ENCODE measurements at places on chromosomes 3 and 15.

DNA sequence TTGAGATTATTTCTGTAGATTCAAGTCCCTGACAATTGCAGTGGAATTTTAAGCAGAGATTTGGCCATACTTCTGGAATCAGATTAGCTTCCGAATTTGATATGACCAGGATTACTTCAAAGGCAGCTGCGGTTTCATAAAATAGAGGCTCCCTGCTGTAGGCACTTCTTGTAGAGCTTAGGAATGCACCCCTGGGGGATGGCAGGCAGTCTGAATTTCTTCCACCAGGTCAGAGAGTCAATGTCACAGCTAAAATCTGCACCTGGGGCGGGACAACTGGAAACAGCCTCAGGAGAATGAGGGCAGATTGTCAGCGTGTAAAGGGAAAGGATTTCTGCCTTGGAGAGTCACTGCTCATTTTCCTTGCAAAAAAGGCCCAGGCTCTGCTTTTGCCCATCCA is 182.6 kb downstream of the ARRDC4 start:
- no peak for DNase-seq

DNA sequence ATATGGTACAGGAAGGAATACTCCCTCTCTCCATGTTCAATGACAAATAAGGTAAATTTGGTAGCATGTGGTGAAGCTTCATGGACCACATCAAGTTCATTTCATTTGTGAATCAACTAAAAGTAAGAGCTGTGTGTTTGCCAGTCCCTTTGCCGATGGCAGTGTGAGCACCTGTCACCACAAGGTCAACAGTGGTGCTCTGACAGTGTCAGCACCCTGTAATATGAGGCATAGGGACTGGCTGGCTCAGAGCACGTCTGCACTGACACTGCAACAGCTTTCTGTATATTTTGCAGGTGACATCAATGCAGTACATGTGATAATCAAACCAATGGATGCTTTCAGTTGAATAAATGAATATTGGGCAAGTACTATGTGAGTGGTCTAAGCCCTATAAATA is 852.4 kb downstream of the TUSC7 start:
- no peak for DNase-seq

- no peak for DNase-seq
Observed at GRCh38 chr3:152610622-152611021, 224.3 kb upstream of the P2RY1 start.

GRCh38 chr3:62607287-62608029 is 234.1 kb upstream of the FEZF2 start:
- DNase-seq = no peak

GRCh38 chr3:62873761-62874710 is 1.2 kb downstream of the CADPS start:
- no peak for DNase-seq

DNA sequence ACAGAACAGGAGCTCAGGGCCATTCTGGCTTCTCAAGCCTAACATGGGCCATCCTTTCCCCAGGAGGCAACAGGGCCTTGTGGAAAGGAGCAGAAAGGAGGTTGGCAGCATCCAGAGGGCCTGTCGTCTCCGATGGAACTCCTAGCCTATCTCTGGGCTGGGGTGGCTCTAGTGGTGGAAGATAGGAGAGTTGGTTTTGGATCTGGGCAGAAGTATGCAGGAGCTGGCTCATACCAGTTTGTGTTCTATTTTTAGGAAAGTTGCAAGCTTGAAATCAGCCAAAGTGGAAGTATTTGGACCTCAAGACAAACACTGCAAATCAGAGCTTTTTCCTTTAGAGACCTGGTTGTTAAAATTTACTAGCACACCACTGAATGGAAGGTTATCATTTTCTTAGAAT is 35.4 kb upstream of the XCR1 start:
- DNase-seq = no peak

DNA sequence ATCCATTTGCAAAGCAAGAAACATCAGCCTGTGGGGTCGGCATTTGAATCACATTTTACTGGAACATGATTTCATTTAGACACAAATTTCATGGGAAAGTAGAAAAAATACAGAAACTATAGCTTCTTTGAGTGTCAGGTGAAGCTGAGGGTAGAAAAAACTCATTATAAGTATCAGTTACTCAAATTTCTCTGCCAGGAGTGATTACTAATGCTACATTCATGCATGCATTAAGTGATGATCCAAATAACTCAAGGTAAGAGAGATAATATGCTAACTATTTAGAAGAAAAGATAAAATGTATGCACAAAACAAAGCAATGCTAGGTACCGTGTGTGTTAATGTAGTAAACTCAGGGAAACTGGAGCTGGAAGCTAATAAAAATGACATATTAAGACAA is 406.0 kb downstream of the GAP43 start:
- no peak for DNase-seq

GRCh38 chr15:85351965-85352364 is 28.4 kb upstream of the AKAP13 start:
- no peak for DNase-seq

GRCh38 chr15:67760901-67761300 is 64.4 kb upstream of the SKOR1 start:
- DNase-seq = no peak

- DNase-seq = no peak
Observed at GRCh38 chr3:155394240-155394639, 100.8 kb upstream of the STRIT1 start.

DNA sequence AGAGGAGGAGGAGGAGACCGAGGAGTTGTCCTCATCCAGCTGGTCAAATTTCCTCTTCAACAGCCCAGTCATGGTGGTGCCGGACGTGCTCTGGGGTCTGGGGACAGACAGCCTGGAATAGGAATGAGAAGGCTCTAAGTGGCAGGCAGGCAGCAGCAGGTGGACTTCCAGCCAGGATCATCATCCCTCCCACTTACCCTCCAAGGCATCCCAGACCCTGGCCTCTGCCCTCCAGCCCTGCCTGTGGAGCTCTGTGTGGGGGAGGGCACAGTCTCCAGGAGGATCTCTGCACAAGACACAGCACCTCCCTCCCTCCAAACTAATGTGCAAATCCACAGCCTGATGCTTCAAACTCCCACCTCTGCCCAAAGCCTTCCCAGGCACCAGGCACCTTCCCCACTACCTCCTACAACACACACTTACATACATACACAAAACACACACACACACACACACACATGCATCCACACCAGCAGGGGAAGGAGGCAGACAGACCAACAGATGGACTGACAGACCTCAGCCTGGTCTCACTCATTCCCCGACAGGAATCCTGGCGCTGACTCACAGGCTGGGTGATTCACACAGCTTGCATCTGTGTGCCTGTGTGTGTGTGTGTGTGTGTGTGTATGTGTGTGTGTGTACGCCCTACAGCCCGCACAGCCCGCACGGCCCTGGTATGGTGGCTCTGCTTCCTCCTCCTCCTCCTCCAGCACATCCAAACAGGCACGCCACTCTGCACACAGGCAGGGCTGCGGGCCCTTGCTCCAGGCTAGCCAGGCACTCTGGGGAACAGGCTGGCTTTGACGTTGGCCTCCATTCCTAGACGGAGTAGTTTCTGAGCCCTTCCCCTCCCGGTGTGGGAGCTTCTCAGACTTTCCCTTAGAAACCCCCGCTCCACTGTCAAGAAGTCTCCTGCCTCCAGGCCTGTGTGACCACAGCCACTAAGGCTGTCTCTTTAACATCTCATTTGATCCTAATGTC is 6.5 kb downstream of the CSRNP1 start:
- DNase-seq = peak; percentile 90

DNA sequence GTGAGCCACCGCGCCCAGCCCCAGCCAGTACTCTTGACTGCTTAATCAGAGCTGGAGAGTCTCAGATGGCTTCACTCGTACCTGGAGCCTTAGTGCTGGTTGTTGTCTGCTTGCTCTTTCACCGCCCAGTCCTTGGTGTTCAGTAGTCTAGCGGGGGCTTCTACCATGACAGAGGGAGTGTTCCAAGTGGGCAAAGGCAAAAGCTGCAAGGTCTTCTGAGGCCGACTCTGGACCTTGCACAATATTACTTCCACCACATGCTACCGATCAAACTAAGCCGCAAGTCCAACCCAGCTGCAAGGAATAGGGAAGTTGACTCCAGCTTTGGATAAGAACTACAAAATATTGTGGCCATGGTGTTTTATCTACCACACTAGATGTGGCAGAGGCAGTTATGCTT is 6.6 kb downstream of the PARL start:
- DNase-seq = peak; percentile 46

DNA sequence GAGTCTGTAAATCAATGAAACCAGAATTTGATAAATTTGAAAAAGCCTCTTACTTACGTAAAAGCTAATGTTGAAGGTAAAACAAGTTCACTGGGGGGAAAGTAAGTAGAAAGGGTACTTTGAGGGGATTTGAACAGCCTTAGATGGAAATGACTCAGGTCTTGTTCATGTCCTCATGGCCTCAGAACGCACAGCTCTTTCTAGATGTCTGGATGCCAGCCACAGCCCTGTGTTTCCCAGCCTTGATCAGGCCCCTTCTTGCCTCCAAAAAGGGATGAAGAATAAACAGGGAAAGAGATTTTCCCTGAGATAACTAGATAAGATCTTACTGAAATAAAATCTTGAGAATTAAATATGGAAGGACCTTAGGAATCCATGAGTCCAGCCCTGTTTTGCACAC is 237.1 kb upstream of the GOLGA6L4 start:
- no peak for DNase-seq

DNA sequence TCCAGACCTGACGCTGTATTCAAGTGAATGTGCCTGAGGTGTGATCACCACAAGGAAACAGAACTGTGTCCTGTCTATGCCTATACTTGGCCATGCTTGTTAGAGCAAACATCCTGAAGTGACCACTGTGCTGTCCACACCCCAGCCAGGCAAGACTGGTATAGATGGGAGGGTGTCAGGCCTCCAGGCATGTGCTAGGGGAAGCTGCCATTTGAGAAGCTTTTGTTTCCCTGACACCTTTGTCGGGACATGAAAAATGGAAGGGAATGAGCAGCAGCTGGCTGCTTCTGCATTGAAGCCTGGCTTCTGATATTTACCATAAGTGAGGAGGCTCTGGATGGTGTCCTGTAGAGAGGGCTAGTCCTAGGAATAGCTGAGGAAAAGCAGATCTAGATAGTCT is 106.2 kb downstream of the CPNE4 start:
- DNase-seq = no peak

- no peak for DNase-seq
Observed at GRCh38 chr3:101391413-101391950, 71.1 kb upstream of the IMPG2 start.

GRCh38 chr3:177994976-177995375 is 541.3 kb upstream of the KCNMB2 start:
- DNase-seq = no peak

DNA sequence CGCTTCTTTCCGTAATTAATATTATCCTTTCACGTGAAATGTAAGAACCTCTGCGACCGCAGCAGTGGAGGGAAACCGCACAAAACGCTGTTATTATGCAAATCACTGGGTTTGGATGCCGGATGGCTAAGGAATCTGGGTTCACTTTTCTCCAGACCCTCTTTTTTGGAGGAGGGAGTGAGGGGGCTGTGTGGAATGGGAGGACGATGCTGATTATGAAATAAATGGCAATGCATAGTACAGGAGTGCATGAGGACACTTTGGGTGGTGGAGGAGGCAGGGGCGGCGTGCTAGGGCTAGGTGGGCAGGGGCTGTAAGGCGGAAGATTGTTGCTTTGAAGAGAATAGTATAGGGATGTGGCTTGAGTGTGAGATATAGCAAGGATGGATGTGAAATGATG is 1.8 kb downstream of the CADM2 start:
- DNase-seq = no peak

DNA sequence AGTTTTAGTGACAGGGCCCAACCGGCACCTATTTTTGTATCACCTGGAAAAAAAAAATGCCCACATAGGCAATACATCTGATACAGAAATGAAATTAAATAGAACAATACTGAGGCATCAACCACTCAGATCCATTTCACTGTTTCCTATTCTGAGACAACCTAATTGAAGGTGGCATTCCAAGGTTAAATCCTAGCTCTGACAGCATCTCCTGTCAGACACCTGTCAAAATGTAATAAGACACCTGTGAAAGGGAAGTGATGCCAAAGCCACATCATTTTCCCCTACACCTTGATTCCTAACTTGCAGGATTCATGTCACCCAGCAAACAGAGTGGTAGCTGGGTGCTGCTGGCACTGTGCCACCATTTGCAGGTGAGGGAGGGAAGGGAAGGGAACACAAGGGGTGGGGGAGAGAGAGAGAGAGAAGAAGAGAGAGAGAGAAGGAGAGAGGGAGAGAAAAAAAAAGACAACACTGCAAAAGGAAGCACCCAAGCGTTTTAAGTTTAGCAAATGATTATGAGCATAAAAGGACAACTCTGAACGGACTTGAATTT is 1044.6 kb upstream of the CFAP20DC start:
- no peak for DNase-seq

- DNase-seq = no peak
Observed at GRCh38 chr3:13020159-13020750, 53.0 kb downstream of the IQSEC1 start.

DNA sequence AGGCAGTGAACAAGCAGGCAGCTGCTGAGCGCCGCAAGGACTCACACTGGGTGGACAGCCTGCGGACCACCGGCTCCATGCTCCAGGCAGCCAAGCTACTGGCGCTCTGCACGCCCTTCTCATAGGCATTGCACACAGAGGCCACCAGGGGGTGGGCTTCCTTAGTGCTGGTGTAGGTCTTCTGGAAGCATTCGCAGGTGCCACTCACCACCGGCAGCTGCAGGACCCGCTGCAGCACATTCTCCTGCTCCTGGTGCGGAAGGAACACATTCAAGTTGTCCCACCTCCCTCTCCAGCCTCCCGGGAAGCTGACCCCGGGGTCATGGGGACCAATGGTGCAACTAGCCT is 6.0 kb downstream of the PLIN1 start:
- DNase-seq = no peak

Measured in osteocyte (in vitro differentiated cells).